ENCODE measurements at places on chromosomes 5 and 9. TPM values are rescaled to one million over a fixed set of nuclear protein-coding genes. Genes with fewer than 3 reads are reported as not detected.

The CRHBP gene
- 28.4 TPM for polyA plus RNA-seq

The MOB3B gene
- 26.2 TPM for polyA plus RNA-seq

DNA sequence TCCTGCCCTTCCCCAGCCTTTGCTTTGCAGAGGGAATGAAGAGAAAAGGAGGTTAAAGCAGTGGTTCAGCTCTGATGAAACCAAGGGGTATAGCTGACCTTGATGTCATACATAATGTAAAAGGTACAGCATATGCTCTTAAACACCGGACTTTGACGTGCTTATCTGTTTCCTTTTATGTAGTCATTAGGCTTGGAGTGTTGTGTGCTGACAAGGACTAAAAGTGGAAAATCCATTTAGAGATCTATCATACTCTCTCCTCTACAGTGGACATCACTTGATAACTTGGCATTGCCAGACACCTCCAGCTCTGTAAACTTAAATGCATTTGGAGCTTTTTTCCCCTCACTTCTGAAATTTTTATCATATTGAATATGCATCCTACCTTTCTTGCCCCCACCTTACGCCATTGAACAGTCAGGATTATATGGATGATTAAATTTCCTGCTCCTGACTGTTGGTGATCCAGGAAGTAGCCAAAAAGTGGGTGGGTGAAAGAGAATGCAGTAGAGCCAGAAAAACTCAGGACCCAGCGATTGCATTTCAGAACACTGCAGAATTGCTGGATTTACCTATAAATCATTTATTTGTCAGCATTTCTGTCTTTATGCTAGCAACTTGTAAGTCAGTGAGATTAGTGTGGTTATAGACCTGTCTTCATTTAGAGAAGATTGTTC lies 4.1 kb downstream of the TNFAIP8 start:
- DNase-seq, result no peak

GRCh38 chr5:143124593-143124992 lies 278.9 kb downstream of the NR3C1 start:
- no peak for DNase-seq

GRCh38 chr9:129812385-129812784 lies 9.4 kb downstream of the TOR1B start:
- DNase-seq, result no peak
